ENCODE measurements at places on chromosomes 1 and 21.

DNA sequence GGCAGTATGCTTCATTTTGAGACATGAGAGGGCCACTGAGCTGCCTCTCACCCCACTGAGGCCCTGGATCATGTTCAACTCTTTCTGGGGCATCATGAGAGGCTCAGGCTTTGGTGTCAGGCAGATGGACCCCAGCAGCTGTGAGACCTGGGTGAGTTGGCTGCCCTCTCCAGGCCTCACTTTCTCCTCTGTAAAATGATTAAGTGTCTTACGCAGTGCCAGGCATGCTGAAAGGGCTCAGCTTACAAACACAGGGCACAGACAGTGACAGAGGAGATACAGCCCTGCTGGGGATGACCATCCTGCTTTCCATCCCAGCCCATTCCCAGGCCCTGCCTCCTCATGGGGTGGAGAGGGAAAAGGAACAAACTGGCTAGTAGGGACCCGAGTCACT is 387.4 kb downstream of the MATN1 start:
- DNase-seq, result no peak

DNA sequence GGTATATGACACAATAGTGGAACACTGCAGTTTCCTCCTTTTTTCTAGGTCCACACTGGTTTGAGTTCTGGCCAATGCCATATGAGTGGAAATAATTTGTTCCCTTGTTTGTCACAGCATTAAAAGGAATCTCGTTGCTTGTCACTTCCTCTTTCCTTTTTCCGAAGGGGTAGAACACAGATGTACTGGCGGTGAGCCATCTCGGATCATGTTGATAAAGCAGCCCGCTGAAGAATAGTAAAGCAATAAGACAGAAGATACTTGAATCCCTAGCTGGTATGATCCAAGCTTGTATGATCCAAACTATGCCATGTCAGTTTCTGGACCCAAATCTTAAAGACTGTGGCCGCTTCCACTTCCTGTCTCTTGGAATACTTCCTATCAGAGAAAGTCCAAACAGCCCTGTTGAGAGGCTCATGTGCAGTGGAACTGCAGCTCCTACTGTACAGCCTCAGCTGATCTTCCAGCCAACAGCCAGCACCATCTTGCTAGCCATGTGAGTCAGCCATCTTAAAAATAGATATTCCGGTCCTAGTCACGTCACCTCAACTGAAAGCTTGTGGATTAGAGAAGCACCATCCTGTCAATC is 40.3 kb downstream of the CFHR5 start:
- DNase-seq, result no peak

DNA sequence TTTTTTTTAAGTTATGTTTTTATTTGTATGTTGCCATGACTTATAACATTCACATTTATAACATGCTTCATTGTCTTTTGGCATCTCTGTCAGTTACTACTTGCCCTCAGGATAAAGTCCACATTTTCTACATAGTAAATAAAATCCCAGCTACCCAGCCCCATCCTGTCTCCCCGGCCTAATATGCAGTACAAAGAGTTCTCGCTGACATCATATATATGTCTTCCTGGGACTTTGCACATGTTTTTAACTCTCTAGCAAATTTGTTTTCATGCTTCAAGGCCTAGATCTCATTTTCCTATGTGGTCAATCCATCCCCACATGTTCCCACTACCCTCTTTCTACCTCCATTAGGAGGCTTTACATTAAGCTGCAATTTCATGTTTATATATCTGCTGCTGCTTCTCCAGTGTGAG is 33.0 kb upstream of the IVNS1ABP start:
- DNase-seq, result no peak

DNA sequence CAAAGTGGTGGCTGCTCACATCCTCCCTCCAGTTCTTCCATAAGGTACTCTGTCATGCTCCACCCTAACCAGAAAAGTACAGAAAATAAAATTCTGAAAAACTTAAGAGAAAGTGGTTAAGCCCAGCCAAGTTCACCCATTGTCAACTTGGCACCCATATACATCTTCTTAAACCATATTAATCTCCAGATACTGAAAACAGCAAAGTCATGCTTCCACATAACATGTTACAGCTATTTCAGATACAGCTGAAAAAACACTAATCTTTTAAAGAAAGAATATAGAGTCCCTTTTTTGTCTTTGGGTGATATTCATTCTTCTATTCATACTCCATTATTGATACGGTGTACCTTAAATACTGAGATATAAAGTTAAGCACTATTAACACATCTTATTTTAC is 577.8 kb downstream of the KCNT2 start:
- no peak for DNase-seq

- no peak for DNase-seq
Observed at GRCh38 chr1:172607145-172607544, 51.8 kb upstream of the FASLG start.

DNA sequence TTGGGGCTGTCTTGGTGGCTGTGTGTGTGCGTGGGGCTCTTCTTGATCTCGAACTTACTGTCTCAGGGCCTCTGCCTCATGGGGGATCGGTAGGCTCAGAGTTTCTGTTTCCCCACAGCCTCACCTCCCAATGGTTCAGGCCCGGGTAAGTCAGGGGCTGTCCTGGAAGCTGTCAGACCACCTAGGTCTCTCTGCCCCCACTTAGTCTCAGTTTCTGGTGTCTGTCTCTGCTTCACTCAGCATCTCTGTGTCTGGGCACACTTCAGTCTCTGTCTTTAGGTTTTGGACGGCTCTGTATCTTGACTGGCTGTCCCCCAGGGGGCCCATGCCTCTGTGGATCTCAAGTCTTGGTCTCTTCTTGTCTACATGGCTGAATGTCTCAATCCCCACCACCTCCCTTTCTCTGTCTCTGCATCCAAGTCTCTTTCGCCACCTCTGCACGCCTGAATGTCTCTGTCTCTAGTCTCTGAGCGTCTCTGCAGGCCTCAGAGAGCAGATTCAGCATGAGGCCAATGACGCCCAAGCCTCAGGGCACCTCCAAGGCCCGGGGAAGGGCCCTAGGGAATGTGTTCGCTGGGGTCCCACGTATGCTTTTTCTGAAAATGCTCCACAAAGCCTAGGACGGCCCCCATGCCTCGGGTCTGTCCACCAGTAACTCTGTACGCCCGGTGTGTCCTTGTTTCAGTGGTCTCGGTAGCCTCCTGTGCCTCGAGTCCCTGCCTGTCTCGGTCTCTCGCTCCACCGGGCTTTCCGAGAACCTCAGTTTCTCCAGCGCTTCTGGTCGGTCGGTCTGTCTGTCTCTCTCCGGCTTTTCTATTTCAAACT is 818 bp downstream of the FHL3 start:
- DNase-seq, result no peak

DNA sequence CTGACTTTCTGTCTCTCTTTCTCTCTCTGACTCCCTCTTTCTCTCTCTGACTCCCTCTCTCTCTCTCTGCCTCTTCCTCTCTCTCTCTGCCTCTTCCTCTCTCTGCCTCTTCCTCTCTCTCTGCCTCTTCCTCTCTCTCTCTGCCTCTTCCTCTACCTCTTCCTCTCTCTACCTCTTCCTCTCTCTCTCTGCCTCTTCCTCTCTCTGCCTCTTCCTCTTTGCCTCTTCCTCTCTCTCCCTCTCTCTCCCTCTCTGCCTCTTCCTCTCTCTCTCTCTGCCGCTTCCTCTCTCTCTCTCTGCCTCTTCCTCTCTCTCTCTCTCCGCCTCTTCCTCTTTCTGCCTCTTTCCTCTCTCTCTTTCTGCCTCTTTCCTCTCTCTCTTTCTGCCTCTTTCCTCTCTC is 18.6 kb upstream of the ANKRD45 start:
- DNase-seq, result no peak

DNA sequence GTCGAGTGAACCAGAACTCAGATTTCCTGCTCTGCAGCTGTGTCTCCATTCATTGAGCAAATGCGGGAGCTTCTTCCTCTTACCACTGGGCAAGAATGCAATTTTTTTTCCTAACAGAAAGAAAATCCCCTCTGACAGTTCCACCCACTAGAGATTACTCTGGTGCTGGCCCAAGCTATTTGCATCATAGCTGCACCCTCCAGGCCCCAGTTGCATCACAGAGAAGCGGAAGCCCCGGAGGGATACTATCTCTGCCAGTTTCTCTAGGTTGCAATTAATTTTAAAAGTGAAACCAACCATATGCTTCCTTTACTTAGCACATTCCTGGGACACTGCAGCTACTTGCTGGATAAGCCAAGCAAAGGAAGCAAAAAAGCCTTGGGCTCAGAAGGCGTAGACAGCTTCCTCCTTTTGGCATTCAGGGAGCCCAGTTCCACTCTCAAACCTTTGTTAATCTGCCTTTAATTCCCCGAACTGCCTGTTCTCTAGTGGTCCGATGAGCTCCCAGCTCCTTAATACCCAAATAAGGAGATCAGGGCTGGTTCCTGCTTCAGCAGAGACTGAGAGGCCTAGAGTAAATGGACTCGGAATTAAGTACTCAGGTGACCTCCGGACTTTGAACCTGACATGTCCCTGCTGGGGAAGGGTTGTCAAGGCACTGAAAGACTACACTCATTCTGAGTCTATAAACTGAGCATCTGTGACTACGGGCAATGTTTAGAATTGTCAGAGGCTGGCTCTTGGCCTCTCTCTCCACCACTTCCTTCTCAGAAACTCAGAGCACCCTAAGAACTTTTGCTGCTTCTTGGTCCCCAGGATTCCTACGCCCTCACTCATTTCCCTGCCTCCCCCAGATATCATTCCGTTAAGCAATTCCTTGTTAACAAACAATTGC is 72.5 kb upstream of the TNFSF18 start:
- no peak for DNase-seq

GRCh38 chr1:52798331-52798730 is 44.2 kb upstream of the ZYG11A start:
- no peak for DNase-seq

- no peak for DNase-seq
Observed at GRCh38 chr21:19995253-19995652, 1003.0 kb upstream of the NCAM2 start.

DNA sequence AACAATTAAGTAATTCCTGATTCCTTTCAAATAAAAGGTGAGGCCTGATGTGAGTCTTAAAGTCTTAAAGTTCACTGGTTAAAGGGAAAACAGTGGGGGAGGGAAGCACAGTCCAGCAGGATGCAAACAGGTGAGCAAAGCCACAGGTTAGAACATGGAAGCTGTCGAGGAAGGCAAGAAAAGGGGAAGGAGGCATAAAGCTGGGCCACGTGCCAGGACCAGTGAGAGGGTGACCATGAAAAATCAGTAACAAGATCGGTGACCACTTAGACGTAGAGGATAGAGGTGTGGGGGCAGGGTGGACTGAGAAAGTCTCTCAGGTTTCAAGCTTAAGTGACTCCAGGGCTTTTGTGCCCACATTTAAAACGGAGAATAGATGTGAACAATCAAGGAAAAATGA is 231.3 kb downstream of the SETD4 start:
- no peak for DNase-seq

- DNase-seq, result no peak
Observed at GRCh38 chr21:38680401-38680800, 125.3 kb upstream of the ETS2 start.

- DNase-seq, result no peak
Observed at GRCh38 chr1:92465256-92465647, 21.5 kb downstream of the GFI1 start.

DNA sequence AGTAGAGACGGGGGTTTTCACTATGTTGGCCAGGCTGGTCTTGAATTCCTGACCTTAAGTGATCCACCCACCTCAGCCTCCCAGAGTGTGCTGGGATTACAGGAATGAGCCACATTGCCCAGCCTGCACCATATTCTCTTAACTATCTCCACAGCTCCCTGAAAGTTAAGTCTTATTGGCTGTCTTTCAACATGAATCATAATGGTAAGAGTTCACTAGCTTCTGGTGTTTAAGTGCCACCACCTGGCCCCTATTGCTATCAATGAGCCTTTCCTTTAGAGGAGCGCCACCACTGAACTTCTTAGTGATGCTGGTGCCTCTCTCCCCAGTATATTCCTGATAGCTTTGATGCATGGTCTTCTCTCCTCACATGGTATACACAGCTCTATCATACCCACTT is 15.7 kb downstream of the ZFYVE9 start:
- DNase-seq, result no peak

- DNase-seq, result no peak
Observed at GRCh38 chr1:115748401-115749150, 19.9 kb downstream of the CASQ2 start.

GRCh38 chr21:15520811-15521643 is 208.8 kb upstream of the USP25 start:
- no peak for DNase-seq

DNA sequence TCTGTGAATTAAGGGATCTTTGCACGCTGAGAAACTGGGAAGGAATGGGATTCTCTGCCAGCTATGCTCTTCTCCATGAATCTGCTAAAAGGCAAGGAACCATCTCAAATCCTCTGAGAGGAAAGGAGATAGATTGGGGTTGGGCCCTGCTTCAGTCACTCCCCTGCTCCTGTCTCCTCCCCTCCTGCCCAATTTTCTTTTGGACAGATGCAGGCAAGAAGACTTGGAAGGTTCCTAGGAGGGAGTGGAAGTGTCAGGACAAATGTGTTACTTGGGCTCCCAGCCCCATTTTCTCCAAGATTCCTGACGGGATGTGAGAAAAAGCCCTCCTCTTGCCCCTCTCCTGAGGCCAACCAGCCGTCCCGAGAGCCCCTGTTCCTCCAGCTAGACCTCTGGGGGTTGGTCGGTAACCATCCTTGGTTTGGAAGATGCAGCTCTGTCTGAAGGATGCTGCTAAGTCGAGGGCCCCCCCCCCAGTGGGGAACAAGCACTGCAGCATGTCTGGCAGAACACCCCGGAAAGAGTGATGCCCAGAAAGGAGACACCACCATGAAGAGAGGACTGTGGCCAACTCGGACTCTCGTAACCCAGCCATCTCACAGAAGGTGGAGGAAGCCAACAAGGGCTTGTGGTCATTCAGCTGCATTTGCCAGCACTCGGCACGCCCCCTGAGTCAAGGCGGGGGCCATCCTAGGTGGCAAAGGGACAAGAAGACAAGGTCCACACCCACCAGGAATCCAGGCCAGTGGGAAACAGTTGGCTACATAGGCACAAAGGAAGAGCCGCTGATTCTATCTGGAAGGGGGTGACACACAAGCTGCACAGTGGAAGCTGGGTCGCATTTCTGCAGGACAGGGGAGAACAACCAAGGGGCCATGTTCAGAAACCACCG is 43.7 kb downstream of the CDK18 start:
- no peak for DNase-seq

- no peak for DNase-seq
Observed at GRCh38 chr1:99573431-99574217, 72.3 kb upstream of the PALMD start.

DNA sequence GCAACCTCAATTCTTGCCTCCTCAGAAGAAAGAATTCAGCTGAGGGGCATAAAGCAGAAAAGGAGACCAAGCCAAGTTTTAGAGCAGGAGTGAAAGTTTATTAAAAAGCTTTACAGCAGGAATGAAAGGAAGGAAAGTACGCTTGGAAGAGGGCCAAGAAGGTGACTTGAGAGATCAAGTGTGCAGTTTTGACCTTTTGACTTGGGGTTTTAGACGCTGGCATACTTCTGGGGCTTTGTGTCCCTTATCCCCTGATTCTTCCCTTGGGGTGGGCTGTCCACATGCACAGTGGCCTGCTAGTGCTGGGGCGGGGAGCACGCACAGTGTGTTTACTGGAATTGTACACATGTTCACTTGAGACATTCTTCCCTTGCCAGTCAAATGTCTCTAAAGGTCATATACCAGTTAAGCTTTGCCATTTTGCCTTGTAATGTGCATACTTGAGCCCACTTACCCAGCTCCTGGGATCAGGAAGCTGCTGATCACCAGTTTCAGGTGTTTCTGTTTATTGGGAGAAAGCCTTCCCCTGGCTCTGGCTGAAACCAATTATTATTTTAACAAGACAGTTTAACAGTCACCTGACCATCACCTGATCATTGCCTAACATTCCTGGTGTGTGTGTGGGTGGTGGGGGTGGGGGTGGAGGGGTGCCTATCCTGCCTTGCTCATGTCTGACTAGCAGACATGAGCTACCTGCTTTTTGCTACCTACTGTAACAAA is 36.2 kb downstream of the UTP25 start:
- no peak for DNase-seq

- DNase-seq, result no peak
Observed at GRCh38 chr1:2540816-2541492, 10.9 kb upstream of the HES5 start.
